ENCODE measurements at places on chromosomes 13 and 19. TPM values are rescaled to one million over a fixed set of nuclear protein-coding genes. Genes with fewer than 3 reads are reported as not detected.
A peak's percentile ranks its signal among the peaks of the same experiment; 100 is the strongest.

Gene TEKTIP1
- 3.2 TPM for polyA plus RNA-seq

- no peak overlapping the region for H3K27ac ChIP-seq
- peaks cover 3% of the 10 kb centered on the region for H3K36me3 ChIP-seq
- no peaks in the 10 kb centered on the region for H3K27me3 ChIP-seq
- no peak overlapping the region for H3K4me3 ChIP-seq
- no peak for DNase-seq
Observed at GRCh38 chr13:112748947-112749735, 59.3 kb downstream of the ATP11A start.

GRCh38 chr13:95251641-95252040, 49.6 kb downstream of the ABCC4 start:
- no peak overlapping the region for H3K27ac ChIP-seq
- H3K27me3 ChIP-seq = no peaks in the 10 kb centered on the region
- H3K4me1 ChIP-seq = no peaks in the 10 kb centered on the region

GRCh38 chr19:44742330-44743061, 6.0 kb upstream of the BCL3 start:
- peak overlapping the region; percentile 95 for H3K27ac ChIP-seq
- no peaks in the 10 kb centered on the region for H3K27me3 ChIP-seq
- no peak for DNase-seq
- H3K4me3 ChIP-seq = no peak overlapping the region
- no peaks in the 10 kb centered on the region for H3K36me3 ChIP-seq
- peaks cover 69% of the 10 kb centered on the region for H3K4me1 ChIP-seq

GRCh38 chr13:77697217-77698103, at the start of gene SLAIN1:
SLAIN1 (plus strand) TSS chr13:77697687; CDS start chr13:77697914, 227 bp downstream.
- H3K27me3 ChIP-seq = peaks cover 22% of the 10 kb centered on the region
- peaks cover 4% of the 10 kb centered on the region for H3K4me1 ChIP-seq
- peak within 1 kb of the TSS; percentile 53 for H3K4me3 ChIP-seq
- H3K27ac ChIP-seq = no peak within 1 kb of the TSS
